ENCODE measurements at places on chromosomes 13 and 19.

DNA sequence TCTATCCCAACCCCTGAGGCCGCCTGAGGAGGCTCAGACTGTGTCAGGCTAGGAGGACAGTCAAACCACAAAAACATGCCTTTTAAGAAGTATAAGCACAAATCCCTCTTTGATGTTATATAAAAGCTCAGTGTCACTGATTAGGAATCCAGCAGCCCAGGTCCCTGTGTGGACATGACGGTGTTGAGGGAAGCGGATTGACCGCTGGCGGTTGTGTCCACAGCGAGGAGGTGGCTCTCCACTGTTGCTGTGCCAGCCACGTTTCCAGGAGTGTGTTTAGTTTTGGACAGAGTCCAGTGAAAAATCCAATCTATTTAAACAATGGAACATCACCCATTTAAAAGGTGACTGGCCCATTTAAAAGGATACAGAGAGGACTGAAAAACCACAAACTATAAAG, 7.5 kb upstream of the GJA3 start:
- DNase-seq = no peak

- DNase-seq = no peak
Observed at GRCh38 chr13:42345367-42345766, 73.4 kb downstream of the AKAP11 start.

- DNase-seq = no peak
Observed at GRCh38 chr13:60661521-60661920, 264.5 kb downstream of the TDRD3 start.

GRCh38 chr13:40494513-40494912, 171.9 kb downstream of the FOXO1 start:
- DNase-seq = peak; percentile 45

DNA sequence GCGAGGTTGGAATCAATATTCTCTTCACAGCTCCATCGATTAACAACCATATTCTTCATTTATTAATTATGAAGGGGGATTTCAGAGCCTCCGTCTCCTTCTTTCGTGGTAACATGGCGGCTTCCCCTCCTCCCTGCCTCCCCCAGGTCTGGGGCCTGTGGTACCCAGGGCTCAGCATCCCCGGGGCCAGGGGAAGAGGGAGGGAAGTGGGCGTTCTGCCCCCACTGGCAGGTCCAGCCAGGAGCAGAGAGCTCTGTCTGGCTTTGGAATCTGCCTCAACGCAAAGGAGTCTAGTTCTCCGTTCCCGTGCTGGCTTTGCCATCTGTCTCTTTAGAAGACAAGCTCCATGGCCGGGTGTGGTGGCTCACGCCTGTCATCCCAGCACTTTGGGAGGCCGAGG, 37.8 kb upstream of the ONECUT3 start:
- DNase-seq = no peak

GRCh38 chr19:796692-797527, at the start of gene PTBP1:
TSS of gene PTBP1 (plus strand) at chr19:797452. CDS start at chr19:797498, 46 bp downstream.
- DNase-seq = peak; percentile 100

GRCh38 chr13:77751513-77752456, 54.3 kb downstream of the SLAIN1 start:
- DNase-seq = peak; percentile 66

DNA sequence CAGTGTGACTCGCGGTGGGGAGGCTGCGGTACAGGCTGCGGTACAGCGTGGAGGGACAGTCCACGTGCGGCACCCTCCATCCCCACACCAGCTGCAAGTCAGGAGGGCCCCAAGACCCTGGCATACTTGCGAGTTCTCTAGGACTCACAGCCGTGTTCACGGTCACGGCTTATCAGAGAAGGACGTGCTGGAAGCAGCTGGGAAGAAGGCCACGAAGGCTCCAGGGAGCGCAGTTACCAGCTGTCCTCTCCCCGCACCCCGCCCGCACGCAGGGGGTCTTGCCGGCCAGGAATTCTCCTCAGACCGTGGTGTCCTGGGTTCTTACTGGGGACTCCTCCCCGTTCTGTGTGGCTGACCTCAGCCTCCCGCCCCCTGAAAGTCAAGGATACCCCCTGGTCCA, 6.2 kb downstream of the ZNF444 start:
- no peak for DNase-seq

Data from CD4-positive, alpha-beta T cell treated with Interleukin-12 subunit alpha and Interleukin-12 subunit beta, for 1 hour (primary cell).